Hematopoietic multipotent progenitor cell treated with erythropoietin and hydrocortisone succinate and interleukin-3 and kit ligand, for 15 days (in vitro differentiated cells): ENCODE measurements at places on chromosomes 7 and 10.

DNA sequence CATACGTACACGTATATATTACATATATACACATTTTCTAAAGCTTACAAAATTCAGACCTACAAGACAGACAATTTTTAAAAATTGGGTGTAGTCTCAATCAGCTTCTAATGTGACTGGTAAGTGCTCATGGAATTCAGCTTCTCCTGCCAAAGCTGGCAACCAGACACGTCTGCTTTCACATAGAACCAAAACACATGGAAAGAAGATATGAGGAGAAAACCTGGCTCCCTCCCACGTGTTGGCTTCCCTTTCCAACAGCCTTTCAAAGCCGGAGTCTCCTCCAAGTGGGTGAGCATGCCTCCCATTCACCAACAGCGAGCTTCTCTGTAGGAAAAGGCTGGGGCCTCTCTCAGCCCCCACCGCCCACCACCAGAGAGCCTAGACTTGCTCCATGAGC is 33.4 kb downstream of the CDCA7L start:
- DNase-seq, result no peak

DNA sequence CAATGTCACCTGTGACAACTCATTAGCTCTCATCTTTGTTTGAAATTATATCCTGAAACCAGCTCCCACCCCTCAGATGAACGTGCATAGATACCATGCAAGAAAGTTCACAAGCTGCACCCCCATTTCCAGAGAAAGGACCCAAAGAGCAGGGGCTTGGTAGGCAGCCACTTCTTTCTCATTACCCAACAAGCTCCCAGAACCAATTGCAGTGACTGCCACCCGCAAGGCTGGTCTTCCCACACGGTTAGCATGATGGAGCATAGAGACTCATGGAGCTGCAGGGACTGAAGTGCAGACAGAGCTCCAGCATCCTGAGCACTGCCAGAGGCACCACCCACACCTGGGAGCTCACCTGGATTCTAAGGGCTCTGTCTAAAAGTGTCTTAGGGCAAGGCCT is 28.5 kb downstream of the FRMPD2 start:
- DNase-seq, result no peak

GRCh38 chr10:29736366-29737073 is 101.7 kb upstream of the SVIL start:
- DNase-seq, result no peak

- DNase-seq, result no peak
These were observed 672.9 kb downstream of the MAGI2 start for GRCh38 chr7:78780560-78780959.

- DNase-seq, result no peak
These were observed 33.1 kb downstream of the AKR1B1 start for GRCh38 chr7:134425777-134426176.

DNA sequence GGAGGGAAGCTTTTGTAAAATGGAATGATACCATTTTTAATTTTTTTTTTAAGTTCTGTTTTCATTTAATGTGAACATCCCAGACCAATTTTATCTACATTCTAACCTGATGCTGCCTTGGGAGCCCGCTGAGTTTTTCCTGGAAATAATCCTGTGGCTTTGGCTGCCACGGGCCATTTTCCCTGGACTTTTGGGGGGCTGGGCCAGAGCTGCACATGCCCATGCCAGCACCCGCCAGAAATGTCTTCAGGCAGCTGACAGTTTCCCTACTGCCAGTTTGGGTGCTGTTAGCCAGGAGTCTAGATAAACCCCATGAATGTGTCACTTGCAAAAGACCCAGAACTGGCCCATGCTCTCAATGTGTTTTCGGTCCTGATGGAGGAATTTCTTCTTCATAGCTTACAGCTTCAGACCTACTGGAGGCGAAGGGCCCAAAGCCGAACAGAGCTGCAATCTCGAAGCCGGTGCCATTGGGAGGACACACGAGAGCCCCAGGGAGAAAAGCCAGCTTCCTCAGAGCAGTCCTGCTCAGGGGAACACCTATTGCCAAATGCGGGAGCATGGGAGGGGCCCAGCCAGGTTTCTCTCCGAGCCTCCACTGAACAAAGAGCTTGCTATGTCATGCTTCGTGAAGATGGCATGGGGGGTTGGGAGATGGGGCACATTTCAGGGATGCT is 444.2 kb upstream of the MKI67 start:
- no peak for DNase-seq

DNA sequence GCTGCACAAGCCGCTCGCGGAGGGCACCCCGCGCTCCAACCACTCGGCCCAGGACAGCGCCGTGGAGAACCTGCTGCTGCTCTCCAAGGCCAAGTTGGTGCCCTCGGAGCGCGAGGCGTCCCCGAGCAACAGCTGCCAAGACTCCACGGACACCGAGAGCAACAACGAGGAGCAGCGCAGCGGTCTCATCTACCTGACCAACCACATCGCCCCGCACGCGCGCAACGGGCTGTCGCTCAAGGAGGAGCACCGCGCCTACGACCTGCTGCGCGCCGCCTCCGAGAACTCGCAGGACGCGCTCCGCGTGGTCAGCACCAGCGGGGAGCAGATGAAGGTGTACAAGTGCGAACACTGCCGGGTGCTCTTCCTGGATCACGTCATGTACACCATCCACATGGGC is 50.0 kb downstream of the FIGNL1 start:
- DNase-seq, result no peak

GRCh38 chr10:30074090-30074489 is 14.7 kb upstream of the JCAD start:
- DNase-seq, result no peak

GRCh38 chr7:129643550-129644170 is 32.1 kb downstream of the NRF1 start:
- DNase-seq, result no peak
